Stimulated activated naive CD4-positive, alpha-beta T cell treated with Interleukin-2 at 50 U/mL for 16 hours (primary cell): ENCODE measurements at places on chromosomes 1 and 21.

- no peak for DNase-seq
These were observed 608.1 kb upstream of the CAMK1G start for GRCh38 chr1:208975456-208975855.

GRCh38 chr1:229146647-229147046, 124.3 kb upstream of the RAB4A start:
- DNase-seq: no peak

- no peak for DNase-seq
These were observed 372 bp downstream of the SLC25A44 start for GRCh38 chr1:156194300-156194652.

DNA sequence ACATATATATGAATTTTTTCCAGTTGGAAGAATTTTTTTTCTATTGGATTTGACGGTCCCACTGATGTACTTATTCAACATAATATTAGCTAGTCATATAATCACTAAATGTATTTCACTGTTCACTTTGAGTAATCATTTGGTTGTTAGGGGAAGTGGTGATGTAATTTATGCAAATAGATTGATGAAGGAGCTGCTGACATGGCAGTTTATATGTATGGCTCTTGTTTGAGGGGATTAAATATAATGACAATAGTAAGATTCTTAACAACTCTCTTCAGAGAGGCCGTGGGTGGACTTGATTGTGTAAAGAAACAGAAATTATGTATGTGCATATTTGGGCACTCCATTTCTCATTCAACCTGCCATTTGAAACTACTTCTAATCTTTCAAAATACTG, 653.6 kb upstream of the ADGRL4 start:
- no peak for DNase-seq

DNA sequence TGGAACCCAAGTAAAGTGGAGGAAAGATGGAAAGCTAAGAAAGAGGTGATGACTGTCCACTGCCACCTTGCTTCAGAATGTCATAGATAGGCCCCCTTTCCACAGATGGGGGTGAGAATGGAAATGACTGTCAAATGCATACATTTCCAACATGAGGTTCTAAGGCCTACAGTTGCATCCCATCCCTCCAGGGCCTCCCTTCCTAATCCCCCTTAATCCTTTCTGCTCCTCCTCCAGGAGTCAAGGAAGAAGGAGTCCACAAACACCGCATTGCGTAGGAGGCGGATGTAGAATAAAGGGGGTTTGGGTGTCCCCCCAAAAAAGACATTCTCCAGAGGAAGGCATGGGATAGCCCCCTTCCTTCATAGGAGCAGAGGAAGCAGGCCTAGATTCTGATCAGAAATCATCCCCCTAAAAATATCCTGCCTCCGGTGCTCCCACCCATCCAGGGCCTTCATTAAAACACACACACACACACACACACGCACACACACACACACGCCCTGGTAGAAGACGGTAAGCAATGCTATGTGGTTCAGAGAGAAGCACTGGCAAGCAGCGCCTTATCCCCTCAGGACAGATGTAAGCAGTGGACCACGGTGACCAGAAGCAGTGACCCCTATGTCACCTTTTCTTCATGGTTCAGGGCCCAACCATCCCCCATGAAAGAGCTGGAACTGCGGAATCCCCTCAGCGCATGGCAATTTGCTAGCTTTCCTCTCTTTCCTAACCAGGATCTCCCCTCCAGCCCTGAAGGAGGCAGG, 2.0 kb downstream of the SV2A start:
- DNase-seq: no peak

- no peak for DNase-seq
These were observed 27.0 kb upstream of the IER5 start for GRCh38 chr1:181061487-181061886.

DNA sequence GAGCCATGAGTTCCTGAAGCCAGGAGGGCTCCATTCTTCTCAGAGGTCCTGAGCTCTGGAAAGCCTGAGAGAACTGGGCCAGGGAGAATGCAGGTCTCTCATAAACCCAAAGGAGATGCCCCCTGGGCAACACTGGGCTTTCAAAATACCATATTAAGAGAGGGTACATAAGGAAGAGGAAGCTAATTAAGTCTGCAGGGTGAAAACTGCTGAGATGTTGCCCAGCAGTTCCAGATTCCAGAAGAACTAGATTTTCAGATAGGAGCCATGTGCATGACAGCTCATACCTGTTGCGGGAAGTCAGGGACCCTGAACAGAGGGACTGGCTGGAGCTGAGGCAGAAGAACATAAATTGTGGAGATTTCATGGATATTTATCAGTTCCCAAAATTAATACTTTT, 40.9 kb downstream of the CYP4A11 start:
- no peak for DNase-seq
